ENCODE measurements at places on chromosomes 1 and 21.

DNA sequence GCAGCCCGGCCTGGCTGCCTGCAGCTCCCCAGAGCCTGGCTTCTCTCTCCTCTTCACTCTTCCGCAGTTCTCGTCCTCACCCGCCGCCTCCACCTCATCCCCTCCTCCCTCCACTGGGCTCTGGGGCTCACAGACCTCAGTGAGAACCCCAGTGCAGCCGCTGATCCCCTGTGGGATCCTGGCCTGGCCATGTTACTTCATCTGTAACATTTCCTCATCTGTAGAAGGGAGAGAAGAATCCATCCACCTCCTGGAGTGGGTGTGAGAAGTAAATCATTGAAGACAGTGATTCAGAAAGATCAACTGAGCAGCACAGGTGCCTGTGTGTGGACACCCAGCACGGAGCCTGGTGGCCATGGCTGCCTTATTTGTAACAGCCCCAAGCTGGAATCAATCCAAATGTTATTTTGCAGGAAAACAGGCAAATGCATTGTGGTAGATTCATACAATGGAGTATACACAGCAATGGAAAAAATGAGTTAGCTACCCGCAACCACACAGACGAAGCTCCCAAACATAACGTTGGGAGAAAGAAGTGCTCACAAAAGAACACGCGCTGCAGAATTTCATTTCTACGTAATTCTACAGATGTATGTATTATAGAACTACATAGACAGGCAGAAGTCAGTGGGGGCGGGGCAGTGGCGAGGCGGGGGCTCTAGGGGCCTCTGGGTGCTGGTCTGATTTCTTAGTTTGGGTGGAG is 8.7 kb downstream of the LAPTM5 start:
- no peak for DNase-seq

GRCh38 chr1:147735423-147735822 is 25.0 kb downstream of the GJA5 start:
- DNase-seq: no peak

GRCh38 chr1:109623601-109624161 is 4.0 kb downstream of the AMPD2 start:
- no peak for DNase-seq

DNA sequence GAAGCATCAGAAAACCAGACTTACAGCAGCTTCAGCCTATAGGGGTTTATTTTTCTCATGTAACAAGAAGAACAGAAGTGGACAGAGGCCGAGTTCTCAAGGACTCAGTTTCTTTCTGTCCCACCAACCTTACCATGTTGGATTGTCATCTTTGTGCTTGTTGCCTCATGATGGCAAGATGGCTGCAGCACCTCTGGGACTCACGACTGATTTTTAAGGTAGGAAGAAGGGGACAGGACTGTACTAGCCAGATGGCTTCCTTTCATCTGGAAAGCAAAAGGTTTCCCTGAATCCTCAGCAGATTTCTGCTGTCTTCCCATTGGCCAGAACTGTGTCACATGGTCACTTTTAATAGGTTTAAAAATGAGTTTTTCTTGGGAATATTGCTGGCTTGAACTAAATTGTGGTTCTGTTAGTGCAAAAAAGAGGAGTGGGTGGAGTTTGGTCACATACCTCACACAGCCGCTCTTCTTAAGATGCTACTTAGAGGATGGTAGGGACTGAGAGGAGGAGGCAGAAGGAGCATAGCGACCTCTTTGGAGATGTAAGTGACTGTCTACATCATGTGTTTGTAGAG is 48.1 kb upstream of the ENAH start:
- no peak for DNase-seq

GRCh38 chr1:79042539-79042938 is 36.0 kb upstream of the ADGRL4 start:
- DNase-seq: no peak

DNA sequence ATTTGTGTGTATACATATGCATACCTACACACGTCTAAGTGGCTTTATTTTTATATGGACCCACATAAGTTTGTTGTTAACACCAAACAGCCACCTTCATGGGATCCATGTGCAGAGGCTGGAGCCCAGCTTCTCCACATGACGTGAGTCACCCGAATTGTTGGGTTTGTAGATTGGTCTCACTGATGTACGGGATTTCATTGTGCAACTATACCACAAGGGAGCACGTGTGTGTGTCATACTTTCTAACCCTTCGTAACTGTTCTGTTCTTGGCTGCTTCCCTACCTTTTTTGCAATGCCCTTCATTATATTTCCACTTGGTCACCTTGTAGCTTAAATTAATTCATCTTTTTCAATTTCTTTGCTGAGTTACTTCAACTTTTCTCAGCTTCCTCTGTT is 21.0 kb downstream of the SPRTN start:
- DNase-seq: no peak

DNA sequence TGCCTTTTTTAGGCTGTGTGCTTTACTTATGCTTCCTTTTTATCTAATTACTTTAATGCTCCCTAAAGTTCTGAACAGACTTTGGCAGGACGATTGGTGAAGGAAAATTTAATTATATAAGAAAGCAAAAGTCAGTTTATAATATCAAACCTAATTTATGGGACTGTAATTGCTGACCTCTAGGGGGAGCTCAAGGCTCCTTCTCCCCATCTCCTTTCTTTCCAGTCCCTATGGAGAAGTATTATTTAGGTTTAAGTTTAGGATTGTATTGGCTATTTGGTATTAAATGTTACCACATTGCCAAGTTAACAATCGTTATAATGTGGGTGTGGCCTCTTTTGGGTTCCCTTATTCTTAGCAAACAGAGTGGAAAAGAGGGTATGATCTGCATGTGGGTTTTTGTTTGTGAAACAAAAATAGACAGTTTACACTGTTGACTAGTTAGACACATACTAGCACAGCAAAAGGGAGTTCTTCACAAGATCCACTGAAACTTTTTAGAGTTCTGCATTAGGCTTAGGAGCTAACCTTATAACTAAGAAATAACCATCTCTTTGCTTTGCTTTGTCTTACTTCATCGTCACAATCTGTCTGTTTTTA is 48.2 kb upstream of the TNFSF4 start:
- peak; percentile 40 for DNase-seq
